ENCODE measurements at places on chromosomes 7 and 10.

DNA sequence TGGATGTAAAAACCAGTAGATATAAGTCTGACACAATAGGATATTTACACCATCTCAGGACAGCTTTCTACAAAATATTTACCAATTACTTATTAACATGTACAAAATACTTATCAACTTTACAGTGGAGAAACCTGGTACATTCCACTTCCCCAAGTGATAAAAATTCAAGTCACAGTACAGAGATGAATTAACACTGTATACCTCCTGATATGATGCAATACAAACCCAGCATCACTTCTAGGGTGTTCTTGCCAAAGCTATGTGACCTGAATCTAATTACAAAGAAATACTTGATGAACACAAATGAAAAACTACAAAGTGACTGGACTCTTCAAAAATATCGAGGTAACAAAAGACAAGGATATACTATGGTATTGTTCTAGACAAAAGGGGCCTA, 156.4 kb upstream of the FGFR2 start:
- DNase-seq, result no peak

- no peak for DNase-seq
Measured at GRCh38 chr7:157684909-157685429, 348.2 kb downstream of the DNAJB6 start.

DNA sequence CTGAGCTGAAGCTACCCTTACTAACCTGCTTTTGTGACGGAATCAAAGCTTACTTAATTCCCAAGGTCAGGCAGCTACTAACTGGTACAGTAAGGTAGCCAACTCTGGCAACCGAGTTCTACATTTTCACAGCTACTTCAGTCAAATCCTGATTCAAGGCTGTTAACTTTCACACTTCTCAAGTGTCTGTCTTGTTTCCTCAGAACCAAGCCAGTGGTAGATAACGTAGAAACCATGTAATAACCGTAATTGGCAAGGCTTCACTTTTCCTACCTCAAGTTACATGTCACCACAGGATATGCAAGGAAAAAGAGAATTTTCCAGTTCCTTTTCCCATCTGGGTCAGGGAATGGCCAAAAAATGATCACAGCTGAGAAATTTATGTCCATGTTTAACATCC, 746.7 kb downstream of the NRG3 start:
- DNase-seq, result no peak

DNA sequence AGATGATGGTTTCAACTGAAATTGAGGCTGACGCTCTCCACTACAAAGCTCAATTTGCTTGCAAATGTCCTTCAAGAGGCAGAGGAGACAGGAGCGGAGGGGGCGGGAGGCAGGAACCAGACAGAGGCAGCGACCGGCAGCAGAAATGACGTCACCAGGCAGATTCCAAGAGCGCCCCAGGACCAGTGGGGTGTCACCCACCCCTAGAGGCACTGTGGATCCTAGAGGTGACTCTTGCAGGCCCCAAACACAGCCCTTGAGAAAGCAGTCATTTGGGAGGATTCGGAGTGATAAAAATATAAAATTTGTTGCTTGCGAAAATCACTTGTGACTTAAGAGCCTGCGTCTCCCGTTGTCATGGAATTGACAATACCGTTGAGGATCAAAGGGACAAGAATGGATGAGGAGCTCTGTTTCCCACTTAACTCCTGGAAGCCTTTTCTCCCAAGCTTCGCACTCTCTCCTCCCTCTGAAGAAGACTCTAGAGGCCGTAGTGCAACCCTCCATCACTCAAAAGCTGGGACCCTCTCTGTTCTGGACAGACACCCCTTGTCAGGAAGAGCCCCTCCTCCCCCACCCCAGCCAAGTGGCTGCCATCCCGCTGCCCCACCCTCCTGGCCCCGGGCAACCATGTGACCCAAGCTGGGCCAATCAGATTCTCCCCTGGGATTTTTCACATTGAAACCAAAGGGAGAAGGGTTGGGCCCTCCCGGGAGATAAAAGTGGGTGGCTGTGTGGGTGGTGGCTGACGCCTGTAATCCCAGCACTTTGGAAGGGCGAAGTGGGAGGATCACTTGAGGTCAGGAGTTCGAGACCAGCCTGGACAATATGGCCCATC, 16.3 kb upstream of the SLC29A4 start:
- DNase-seq, result no peak

- DNase-seq, result no peak
Measured at GRCh38 chr10:82245906-82246560, 371.0 kb downstream of the NRG3 start.

- DNase-seq, result no peak
Measured at GRCh38 chr7:113608782-113609181, 310.0 kb downstream of the PPP1R3A start.

All from kidney glomerular epithelial cell (primary cell).